ENCODE measurements at places on chromosomes 1 and 21. TPM values are rescaled to one million over a fixed set of nuclear protein-coding genes. Genes with fewer than 3 reads are reported as not detected.

GRCh38 chr1:227996187-227996950 is 10.4 kb upstream of the WNT3A start:
- no peak for DNase-seq

GRCh38 chr21:15436031-15436430 is 293.8 kb upstream of the USP25 start:
- DNase-seq = no peak

DNA sequence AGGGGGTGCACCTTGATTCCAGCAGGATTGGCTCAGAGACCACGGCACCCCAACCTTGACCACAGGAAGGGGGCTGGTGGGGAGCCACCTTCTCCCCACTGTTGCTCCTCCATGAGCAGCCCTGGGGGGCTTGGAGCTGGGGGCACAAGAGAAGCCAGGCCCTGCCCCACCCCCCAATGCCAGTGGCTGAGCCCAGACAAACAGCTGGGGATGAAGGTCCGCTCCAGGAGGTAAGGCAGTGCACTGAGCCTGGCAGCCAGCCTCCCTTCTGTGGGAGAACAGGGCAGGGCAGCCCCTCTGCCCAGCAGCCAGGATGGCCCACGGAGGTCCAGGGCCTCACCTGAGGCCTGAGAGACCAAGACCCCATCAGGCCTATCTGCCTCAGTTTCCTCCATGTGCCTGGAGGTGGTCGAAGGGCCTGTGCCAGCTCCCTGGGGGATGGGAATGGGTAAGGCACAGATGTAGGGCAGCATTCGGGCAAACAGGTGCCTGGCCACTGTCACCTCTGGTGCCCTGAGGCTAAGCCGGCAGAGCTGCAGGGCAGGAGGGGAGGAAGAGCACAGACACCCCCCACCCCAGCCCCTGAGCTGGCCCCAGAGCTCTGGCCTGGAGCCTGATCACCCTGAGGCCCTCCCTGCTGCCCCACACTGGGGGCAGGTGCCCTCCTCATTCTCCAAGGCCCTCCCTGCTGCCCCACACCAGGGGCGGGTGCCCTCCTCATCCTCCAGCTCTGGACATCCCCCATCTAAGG is 7.1 kb downstream of the ITGB2 start:
- DNase-seq = no peak

CYP4A11 gene
- total RNA-seq = 2.2 TPM

DNA sequence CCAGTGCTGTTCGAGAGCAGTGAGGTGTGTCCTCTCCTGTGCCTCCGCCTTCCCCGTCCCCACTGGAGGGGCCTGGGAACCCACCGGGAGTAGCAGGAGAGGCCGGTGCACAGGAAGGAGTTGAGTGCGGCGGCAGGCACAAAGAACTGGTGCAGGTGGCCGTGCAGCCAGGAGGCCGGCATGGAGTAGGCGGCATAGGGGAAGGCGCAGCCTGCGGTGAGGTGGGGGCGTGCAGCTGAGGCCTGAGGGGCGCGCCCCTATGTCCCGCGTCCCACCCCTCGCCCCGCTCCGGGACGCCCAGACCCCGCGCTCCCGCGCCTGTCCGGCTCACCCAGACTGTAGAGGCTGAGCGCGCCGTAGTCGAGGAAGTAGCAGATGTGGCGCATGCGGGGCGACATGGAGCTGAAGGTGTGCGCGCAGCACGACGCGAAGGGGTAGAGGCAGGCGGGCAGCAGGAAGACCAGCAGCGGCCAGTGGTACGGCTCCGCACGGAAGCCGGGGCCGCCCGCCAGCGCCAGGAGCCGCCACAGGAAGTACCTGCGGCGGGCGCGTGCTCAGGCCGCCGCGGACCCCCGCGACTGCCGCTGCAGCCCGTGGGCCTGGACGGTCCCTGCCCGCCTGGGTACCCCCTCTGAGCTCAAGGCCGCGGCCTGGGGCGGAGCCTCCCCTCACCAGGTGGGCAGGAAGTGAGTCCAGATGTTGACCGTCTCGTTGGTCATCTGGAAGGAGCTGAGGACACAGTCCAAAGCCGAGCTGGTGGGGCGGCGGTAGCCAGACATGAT is 2.2 kb downstream of the PAQR6 start:
- no peak for DNase-seq

DNA sequence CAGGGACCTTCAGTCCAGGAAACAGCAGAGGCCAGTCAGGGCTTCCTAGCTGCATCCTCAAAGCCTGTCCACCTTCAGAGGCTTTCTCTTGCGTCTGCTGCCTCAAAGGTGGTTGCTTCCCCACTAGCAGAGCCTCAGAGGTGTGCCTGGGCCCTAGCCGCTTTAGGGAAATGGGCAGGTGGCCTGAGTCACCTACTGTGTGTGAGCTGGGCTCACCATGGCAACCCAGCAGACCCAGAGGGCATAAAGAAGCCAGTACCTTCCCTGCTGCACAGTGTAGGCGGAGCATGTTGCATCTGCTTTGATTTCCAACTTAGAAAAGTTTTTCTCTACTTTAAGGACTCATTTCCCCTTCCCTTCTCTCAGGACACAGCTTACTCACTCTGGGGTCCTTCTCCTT is 12.5 kb downstream of the SLC9A1 start:
- no peak for DNase-seq

- DNase-seq = peak; percentile 75
Measured at GRCh38 chr1:158002631-158003405, 9.4 kb downstream of the KIRREL1 start.

- no peak for DNase-seq
Measured at GRCh38 chr1:171595324-171595723, 26.7 kb upstream of the MYOCOS start.

DNA sequence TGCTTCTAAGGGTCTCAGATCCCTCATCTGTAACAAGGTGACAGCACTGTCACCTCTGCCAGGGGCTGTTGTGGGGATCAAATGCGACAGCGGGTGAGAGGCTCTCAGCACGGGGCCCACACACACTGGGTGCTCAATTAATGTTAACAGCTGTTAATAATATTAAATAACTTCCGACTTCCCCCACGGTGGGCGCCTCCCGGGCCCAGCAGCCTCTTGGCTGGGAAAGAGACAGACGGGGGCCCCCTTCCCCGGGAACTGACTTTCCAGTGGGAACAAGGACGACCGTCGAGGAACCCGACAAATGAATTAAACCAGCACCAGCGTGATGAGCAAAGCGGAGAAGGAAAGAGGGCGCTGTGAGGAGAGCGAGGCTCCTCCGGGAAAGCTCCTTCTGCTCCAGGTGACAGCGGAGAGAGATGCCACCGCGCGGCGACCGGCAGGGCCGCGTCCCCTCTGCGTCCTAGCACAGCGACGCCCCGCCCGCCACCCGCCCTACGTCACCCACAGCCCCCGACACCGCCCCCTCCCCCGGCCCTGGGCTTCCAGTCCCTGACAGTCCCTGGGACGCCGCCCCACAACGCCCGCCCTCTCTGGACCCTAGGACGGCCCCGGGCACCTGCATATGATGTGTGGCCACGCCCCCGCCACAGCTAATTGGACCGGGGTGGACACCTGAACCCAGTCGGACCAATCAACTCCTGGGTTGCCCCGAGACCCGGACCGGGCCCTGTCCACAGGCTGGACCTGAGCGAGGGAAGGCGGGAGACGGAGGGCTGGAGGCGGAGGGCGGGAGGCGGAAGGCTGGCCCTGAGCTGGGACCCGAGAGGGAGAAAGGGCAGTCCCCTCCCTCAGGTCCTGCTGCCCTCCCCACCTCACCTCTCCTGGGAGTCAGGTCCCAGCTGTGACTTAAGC is 38.2 kb downstream of the MATN1 start:
- no peak for DNase-seq

C1QTNF12 gene
- total RNA-seq = not detected

ASAP3 gene
- 35.6 TPM for total RNA-seq

GRCh38 chr21:35381743-35382310 is 332.7 kb upstream of the RUNX1 start:
- DNase-seq = no peak

GRCh38 chr1:175150596-175151319 is 41.8 kb downstream of the KIAA0040 start:
- no peak for DNase-seq

GRCh38 chr1:90809093-90809492 is 92.0 kb upstream of the BARHL2 start:
- no peak for DNase-seq

DNA sequence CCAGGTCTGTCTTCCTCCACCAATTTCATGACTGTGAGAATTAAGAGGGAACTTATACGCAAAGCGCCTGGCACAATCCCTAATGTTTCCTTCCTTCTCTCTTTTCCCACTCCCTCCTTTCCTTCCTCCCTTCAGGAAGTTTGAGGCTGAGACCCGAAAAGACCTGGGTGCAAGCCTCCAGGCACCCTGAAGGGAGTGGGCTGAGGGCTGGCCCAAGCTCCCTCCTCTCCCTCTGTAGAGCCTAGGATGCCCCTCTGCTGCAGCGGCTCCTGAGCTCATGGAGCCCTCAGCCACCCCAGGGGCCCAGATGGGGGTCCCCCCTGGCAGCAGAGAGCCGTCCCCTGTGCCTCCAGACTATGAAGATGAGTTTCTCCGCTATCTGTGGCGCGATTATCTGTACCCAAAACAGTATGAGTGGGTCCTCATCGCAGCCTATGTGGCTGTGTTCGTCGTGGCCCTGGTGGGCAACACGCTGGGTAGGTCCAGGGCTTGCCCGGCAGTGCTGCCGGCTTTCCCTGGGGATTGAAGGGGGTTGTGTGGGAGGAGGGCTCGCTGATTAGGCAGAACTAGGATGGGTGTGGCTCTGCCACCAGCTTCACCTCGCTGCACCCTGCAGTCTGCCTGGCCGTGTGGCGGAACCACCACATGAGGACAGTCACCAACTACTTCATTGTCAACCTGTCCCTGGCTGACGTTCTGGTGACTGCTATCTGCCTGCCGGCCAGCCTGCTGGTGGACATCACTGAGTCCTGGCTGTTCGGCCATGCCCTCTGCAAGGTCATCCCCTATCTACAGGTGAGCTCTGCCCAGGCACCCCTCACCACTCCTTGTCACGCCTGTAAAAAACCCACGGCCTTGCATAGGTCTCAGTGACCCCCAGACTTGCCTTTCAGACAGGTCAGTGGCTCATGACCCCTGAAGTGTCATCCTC is 1.7 kb downstream of the HCRTR1 start:
- no peak for DNase-seq

DNA sequence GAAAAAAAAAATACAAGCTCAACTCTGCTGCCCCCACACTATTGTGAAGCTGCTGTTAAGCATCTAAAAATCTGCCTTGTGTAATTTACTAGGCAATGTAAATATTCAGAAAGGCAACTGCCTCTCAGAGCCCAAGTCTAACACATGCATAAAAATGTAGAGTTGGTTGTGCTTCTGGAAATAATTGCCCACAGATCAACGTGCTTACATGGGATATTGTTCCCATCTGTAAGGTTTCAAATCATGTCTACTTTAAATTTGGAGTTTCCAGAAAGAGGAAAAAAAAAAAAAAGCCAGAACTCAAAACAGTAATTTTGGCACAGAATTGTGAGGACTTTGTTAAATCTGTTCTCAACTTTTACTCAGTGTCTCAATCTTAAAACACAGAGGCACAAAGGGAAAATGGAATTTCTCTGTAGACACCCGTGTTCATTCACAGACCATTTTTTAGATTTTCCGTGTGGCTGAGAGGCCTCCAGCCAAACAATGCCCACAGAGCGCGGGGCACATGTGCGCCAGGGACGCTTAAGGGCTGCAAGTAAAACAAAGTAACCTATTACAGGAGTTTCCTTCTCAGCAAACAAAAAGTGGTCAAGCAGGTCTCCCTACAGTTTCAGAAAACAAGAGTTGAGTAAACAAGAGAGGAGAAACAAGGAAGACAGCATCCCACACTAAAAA is 115.5 kb downstream of the RERE start:
- peak; percentile 57 for DNase-seq

- DNase-seq = no peak
Measured at GRCh38 chr1:193971595-193971994, 785.2 kb upstream of the B3GALT2 start.

DNA sequence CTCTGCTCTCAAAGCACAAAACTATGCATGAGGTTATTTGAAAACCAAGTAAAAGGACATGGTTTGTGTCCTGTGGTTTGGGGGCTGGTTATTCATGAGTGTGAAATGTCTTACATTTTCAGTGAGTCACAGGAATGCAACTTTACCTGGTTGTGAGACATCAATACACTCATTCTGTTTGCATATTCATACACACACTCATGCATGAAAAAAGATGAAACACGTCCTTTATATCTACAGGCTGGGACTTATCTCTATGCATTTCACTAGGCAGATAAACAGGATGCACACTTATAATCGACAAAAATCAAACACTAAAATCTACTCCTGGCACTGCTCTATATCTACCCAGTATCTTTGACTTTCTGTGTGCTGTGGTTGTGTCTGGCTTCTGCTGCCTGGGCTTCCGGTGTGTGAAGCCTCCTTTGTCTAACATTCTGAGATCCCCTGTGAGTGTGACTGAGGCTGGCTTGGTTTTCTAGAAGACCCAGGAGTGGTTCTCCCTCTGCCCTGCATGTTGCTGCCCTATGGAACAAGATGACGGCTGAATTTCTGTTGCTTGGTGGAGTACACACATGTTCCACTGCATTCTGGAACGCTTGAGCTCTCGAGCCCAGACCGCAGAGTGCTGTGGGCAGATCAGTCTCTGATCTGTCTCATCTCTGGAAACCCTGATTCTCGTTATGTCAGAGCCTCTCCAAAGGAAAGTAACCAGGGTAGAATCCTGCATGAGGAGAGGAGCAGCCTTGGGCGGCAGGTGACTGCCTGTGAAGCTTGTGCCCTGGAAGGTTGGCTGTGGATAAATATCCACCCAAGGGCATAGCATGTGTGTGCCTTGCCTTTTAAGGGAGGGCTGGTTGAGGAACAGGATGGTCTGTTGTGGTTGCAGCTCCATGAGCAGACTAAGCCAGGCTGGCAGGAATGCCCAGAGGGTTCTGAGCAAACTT is 19.7 kb upstream of the FASLG start:
- DNase-seq = peak; percentile 32

CRABP2 gene
- 46.7 TPM for total RNA-seq

SH3BP5L gene
- total RNA-seq = 14.0 TPM

DNA sequence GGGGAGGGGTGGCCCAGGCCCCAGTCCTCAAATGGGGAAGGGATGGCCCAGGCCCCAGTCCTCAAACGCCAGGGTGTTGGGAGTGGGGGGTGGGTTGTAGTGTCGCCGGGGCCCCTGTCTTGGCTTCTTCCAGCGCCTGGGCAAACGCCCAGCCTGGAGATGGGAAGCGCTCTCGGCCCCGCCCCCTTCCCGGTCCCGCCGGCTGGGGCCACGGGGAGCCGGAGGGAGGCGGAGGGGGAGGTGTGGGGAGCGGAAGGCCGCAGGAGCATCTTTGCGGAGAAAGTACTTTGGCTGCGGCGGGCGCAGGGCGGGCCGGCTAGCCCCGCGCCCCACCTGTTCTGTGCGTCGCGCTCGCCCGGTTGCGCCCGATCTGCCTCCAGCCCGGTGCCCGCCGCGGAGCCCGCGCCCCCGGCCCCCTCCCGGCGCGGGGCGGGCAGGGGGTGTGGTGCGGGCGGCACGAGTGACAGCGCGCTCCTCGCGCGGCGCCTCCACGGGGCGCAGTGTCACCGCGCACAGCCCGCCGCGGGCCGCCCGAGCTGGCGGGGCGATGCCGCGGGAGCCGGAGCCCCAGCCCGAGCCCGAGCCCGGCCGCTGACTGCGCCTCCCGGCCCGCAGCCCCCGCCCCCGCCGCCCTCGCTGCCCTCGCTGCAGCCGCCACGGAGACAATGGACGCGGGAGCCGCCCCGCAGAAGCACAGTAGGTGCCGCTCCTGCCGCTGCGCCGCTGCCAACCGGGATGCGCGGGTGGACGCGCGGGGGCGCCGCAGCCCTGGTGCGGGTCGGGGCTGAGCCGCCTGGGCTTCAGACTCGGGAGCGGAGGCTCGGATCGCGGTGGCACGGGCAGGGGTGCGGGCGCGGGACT is 31.1 kb upstream of the PEX10 start:
- no peak for DNase-seq

MUL1 gene
- 13.5 TPM for total RNA-seq
